Activated CD4-positive, alpha-beta T cell treated with anti-CD3 and anti-CD28 coated beads for 36 hours (primary cell): ENCODE measurements at places on chromosomes 7 and 10. TPM values are rescaled to one million over a fixed set of nuclear protein-coding genes. Genes with fewer than 3 reads are reported as not detected.

DNA sequence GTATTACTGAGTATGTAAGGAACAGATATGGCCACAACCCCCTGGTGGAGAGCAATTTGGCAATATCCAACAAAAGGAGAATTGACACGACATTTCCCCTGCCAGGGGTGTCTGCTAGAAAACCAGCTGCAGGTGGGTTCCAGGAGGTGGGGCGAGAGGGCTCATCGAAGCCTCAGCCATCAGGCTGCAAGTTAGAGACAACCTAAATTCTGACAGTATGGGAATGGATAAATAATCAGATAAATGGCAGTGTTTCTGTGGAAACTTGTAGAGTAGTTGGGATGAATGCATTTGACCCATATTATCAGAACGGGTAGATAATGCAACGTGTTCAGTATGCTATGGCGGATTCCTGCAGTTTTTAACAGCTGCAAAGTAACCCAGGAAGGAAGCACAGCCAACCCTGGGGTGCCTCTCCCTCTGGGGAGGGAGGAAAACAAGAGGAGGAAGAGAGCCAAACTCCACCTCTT lies 3.5 kb downstream of the TMEM273 start:
- peak overlapping the region; percentile 15 for H3K27ac ChIP-seq
- H3K4me1 ChIP-seq: peaks cover 36% of the 10 kb centered on the region
- peaks cover 16% of the 10 kb centered on the region for H3K27me3 ChIP-seq
- H3K36me3 ChIP-seq: peaks cover 4% of the 10 kb centered on the region
- peak overlapping the region; percentile 58 for H3K4me3 ChIP-seq

DNA sequence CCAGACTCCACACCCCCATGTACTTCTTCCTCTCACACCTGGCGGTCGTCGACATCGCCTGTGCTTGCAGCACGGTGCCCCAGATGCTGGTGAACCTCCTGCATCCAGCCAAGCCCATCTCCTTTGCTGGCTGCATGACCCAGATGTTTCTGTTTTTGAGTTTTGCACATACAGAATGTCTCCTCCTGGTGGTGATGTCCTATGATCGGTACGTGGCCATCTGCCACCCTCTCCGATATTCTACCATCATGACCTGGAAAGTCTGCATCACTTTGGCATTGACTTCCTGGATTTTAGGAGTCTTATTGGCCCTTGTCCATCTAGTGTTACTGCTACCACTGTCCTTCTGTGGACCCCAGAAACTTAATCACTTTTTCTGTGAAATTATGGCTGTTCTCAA lies 4.8 kb downstream of the OR2A25 start:
- no peak overlapping the region for H3K4me3 ChIP-seq
- no peak overlapping the region for H3K27ac ChIP-seq
- H3K36me3 ChIP-seq: no peaks in the 10 kb centered on the region
- DNase-seq: no peak
- no peaks in the 10 kb centered on the region for H3K4me1 ChIP-seq

Gene CADPS2
- not detected for total RNA-seq

Gene HGF
- total RNA-seq: not detected

DNA sequence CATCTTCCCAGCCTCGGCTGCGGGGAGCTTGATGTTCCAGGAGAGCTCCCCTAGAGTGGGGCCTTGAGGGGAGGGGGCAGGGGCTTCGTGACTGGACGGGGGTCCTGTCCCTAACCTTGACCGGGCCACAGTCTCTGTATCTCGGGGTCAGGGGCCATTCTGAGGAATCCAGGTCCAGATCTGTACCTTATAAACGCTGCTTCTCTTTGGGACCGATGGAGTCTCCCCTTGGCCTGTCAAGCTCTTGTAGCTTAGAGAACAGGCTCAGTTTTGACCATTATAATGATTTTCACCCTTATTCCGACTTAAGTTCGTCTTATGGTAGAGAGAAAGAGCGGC lies 831 bp downstream of the ZKSCAN5 start:
- peaks cover 25% of the 10 kb centered on the region for H3K4me1 ChIP-seq
- peak overlapping the region; percentile 87 for H3K4me3 ChIP-seq
- peaks cover 10% of the 10 kb centered on the region for H3K36me3 ChIP-seq
- H3K27ac ChIP-seq: peak overlapping the region; percentile 97
- DNase-seq: no peak

Gene TDRD1
- total RNA-seq: 0.21 TPM

Gene AKR1C1
- 0.86 TPM for total RNA-seq

Gene DENND2A
- total RNA-seq: not detected

DNA sequence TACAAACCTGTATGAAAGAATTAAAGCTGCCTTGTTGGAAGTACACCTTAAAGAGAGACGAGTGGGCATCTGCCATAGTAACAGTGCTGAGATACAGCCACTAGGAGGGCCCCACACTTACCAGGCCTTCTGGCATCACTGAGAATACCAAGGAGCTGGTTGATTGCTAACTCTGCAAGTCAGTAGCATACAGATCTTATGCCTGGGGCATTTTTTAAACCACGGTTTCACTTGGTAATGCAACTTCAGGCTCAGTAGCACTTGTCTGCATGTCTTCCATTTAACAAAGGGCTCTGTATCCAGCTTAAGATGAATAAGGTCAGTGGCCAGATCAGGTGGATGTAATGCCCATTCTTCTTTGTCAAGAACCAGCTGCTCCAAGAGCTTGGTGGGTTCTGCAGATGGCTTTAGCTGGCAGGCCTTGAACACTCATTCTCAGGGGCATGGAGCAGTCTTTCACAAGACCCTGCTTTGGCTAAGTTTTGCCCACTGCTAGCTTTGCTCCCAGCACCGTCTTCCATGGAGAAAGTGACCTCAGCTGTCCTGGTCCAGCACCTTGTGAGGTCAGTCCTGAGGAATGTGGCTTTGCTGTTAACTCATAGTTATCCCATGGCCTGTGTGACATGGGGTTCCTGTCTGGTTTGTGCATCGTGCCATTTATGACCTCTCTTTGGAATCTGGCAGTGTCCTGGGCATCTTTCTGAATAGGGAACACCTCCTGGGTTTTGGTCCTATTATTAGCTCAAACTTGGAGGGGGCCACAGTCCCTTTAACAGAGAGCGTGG lies 68.1 kb downstream of the BMPER start:
- H3K4me1 ChIP-seq: no peaks in the 10 kb centered on the region
- H3K4me3 ChIP-seq: no peak overlapping the region
- no peaks in the 10 kb centered on the region for H3K36me3 ChIP-seq
- no peak overlapping the region for H3K27ac ChIP-seq
